ENCODE measurements at places on chromosomes 12 and 14.

DNA sequence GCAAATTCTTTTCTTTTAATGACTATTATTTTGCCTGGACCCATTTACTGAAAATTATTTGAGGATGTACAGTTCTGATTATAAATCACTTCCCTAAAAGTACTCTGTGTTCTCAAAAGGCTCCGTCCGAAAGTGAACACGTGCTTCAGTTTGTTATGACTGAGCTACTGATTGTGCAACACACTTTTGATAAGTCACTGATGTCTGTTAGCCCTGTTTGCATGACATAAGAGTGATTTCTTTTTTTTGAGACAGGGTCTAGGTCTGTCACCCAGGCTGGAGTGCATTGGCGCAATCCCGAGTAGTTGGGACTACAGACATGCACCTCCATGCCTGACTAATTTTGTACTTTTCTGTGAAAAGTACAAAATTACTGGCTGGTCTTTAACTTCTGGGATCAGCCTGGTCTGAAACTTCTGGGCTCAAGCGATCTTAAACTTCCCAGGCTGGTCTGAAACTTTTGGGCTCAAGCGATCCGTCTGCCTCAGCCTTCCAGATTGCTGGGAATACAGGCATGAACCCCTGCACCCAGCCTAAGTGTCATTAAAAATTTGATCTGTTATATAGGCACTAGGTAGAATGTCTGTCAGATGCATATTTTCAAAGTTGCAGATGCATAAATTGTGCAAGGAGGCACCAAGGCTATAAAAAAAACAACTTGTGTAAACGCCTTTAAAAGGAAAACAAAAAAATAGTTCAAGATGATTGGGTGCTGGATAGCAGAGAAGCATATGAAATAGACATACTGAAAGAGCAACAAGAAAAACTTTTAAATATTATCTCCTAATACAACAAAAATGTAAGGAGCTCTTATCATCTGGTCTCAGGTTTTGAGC, 111.5 kb downstream of the SRGAP1 start:
- no peak for DNase-seq

DNA sequence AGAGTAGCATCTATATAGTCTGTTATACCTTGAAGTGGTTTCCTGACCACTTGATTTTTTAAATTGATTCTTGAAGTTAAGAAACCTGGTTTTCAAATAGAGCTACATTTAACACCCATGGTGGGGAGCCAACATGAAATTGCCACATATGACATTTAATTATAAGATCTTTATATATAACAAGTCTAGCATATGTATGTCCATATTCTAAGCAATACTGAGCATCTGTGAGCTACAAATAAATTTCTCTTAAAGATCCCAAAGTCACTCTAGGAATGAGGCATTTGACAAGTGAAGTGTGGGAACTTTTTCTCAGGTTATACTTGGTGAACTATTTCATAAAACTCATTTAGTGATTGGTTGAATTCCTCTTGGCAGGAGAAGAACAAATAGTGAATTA, 132.5 kb downstream of the RPL10L start:
- DNase-seq: no peak

GRCh38 chr12:88781909-88782308, 201.6 kb upstream of the KITLG start:
- DNase-seq: no peak

DNA sequence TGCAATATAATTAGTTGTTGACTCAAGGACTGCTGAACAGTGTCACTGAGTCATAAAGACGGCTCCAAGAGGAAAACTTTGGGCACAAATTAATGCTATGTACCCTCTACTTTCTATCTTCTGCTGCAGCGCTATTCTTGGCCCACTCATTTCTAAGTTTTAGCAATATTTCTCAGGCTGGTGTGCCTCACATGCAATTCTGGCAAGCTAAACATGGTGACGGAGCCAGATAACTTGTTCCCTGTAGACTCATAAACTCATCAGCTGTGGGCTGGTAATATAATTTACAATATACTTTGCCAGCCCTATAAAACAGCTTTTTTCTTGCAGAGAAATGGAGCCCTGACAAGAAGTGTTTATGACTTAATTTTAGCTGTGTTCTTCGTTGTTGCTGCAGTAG, 615.1 kb downstream of the NRXN3 start:
- DNase-seq: no peak

- no peak for DNase-seq
These were observed 48.0 kb downstream of the CD163L1 start for GRCh38 chr12:7395950-7396349.

DNA sequence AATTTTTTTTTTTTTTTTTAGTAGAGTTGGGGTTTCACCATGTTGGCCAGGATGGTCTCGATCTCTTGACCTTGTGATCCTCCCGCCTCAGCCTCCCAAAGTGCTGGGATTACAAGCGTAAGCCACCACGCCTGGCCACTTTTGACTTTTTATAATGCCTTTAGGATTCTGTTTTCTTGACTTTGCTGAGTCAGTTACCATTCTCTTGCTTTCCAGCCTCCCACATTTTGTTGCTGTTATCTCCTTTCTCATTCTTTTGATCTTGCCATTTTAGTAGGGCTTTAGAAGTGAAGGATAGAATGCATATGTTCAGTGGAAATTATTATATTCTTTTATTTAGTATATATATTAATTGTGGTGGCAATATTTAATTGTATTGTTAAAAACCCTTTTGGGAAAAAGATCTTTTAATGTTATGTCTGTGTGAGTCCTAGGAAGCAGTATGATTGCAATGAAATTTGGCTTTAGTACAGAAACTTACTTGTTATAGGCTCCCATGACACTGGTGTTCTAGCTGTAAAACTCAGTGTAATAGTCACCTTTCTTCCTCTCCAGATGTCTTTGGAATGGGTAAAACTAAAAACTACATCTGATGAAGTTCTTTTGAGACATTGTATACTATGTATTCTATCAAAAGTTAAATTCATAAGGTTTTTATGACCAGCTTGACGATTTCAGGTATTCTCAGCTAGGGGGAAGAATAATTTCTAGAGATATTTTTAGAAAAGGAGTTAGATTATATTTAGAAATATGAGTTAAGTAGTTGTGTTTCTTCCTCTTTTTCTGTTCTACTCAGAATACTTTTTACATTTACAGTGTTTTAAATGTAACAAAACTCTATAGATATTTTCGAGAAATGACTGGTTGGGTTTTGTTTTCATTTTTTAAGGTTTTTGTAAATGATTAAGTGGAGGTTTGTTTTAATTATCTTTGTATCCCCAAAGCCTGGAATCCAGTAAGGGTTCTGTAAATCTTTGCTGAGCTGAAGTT, 74.7 kb downstream of the APAF1 start:
- no peak for DNase-seq

DNA sequence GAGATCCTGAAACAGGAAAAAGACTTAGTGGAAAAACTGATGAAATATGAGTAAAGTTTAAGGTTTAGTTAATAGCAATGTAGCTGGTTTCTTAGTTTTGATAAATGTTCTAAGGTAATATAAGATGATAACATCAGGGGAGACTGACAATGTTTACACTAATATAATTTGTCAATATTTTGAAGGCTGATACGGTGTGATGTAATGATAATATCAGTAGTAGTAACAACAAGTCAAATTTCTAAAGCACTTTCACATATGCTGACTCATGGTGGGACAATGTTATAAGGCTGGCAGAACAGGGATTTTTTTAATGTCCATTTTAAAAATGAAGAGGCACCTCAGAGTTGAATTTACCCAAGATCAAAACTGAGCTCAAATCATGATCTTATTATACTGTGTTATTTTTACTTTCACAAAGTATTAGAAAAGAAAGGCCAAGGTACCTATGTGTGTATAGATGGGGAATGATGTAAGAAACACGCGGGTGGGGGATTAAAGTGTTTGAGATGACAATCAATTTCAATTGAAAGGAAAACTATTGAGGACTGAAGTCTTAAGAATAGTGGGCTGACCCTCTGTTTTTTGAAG, 2.4 kb upstream of the FLRT2 start:
- no peak for DNase-seq

GRCh38 chr12:21989819-21990412, 48.7 kb upstream of the ABCC9 start:
- no peak for DNase-seq

GRCh38 chr12:89062996-89063395, 289.3 kb downstream of the DUSP6 start:
- DNase-seq: no peak

GRCh38 chr14:76826122-76826521, at the start of gene LRRC74A:
TSS of gene LRRC74A (plus strand) at chr14:76826408. CDS start at chr14:76826698, 290 bp downstream.
- DNase-seq: no peak

All from NCI-H146 (cell line).